ENCODE measurements at places on chromosomes 5 and 9.
A peak's percentile ranks its signal among the peaks of the same experiment; 100 is the strongest.

- no peak for DNase-seq
Observed at GRCh38 chr5:59873113-59873512, 20.4 kb downstream of the PDE4D start.

DNA sequence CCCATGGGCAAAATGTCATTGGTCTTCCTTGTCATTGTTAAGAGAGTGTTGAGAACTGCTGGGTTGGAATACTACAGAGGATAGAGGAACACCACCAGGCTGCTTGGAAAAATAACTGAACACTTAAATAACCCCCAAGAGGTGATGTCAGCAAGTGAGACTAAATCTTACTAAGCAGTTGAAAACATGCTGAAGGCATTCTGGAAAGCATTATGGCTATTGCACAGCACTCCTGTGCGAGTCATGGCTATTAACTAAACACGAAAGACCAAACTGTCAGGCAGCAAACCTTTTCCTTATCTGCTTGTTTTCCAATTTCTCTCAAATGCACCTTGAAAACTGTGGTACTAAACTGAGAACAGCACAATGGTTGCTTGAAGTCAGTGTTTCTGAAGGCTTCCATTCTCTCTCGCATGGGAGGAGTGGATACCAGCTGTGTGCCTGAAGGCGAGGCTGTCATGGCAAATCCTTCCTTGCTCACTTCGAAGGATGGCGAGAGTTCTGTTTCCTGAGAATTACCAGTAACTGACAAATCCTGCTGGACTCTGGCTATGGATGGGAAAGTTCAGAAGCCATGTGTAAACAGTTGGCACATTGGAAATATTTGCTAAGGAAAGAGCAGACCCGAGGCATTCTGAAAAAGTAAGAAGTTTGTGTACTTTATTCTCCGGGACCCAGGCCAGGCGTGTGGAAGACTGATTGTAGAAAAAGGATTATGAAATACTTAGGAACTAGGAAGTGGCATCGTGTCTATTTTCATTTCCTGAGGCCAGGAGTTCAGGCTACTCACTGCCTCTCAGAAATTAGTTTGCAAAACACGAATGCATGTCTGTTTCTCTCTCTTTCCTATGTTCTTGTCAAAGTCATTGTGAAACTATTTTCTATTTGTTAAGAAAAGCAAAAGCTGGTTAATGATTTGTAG lies 182.1 kb downstream of the DMRT2 start:
- DNase-seq, result no peak

GRCh38 chr9:116497095-116497890 lies 189.8 kb upstream of the TRIM32 start:
- DNase-seq, result no peak

GRCh38 chr5:54616031-54616430 lies 98.5 kb downstream of the SNX18 start:
- DNase-seq, result peak; percentile 45

GRCh38 chr5:135441350-135441831 lies 5.8 kb downstream of the DCANP1 start:
- no peak for DNase-seq

DNA sequence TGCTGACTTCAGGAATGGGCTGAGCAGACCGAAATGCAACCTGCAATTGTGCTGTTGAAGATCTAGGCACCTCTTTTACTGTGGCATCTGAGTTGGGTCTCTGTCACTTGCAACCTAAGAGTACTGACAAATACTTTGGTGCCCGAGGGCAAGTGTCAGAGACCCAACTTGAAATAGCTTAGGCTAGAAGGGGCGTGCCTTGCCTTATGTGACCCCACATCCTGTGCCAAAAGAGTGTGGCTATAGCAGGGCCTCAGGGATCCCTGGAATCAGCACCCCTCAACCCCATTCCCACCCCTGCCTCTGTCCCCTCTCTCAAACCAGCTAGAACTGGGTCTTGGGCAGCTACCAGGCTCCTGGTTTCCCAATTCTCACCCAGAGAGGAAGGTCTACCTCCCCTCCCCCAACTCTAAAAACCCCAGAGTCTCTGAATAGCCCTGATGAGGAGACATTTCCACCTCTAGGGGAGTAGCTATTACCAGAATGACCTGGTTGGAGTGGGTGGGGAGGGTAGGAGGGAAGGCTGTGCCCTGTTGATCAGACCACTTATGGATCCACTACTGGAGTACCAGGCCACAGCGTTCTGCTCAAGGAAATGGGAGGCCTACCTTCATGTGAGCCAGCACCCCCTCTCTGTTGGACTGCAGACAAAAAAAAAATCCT lies 17.5 kb downstream of the RAI14 start:
- DNase-seq, result no peak

- no peak for DNase-seq
Observed at GRCh38 chr9:19117039-19117716, 10.1 kb downstream of the PLIN2 start.

DNA sequence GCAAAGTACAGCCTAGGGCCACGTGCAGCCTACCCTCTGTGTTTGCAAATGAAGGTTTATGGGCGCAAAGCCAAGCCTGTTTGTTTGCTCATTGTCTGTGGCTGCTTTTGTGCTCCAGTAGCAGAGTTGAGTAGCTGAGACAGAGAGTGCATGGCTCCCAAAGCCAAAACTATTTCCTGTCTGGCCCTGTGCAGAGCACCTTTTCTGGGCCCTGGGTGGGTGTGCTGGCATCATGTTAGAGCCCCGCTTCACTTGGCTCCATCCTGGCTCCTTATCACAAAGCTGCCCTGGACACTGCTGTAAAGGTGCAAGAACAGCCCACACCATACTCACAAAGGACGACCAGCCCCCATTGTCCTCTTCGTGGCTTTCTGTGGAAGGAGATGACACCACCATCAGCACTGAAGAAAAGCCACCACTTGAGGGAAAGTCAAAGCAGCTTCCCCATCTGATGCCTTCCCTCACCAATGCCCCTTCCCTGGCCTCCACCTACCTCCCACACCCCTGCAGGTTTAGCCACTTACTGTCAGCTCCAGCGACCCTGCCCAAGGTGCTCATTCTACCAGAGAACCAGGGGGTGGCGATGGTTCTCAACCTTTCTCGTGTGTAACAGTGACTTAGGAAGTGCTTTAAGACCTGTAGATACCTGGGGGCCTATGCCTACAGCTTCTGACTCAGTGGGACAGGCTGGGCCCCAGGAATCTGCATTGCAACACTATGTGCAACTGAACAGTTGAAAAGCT lies 23.4 kb downstream of the LCP2 start:
- DNase-seq, result no peak

DNA sequence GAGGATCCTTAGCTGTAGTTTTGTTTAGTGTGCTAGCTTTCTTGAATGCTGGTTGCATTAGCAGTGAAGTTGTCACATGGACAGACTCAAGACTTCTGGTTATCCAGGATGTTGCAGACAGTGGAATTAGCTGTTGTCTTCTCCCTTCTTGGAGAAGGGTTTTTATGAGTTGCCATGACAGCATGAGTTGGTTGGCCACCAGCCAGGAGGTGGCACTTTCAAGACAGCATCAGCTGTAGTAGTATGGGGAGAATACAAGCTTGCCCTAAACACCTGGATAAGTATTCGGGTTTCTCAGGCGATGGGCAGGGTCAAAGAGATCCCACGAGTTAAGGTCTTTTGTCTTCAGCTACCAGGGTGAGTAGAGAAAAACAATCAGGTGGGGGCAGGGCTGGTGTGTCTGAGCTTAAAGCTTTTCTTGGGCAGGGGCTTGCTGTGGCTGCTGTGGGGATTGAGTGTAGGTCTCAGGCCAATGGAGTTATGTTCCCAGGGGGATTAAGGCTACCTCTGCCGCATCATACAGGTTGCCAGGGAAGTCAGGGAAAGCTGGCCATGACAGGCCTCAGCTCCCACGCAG lies 7.7 kb upstream of the C5orf47 start:
- DNase-seq, result no peak

- DNase-seq, result no peak
Observed at GRCh38 chr5:160679567-160680309, 172.3 kb downstream of the ATP10B start.

- peak; percentile 38 for DNase-seq
Observed at GRCh38 chr5:140084541-140084940, 29.4 kb upstream of the PURA start.

DNA sequence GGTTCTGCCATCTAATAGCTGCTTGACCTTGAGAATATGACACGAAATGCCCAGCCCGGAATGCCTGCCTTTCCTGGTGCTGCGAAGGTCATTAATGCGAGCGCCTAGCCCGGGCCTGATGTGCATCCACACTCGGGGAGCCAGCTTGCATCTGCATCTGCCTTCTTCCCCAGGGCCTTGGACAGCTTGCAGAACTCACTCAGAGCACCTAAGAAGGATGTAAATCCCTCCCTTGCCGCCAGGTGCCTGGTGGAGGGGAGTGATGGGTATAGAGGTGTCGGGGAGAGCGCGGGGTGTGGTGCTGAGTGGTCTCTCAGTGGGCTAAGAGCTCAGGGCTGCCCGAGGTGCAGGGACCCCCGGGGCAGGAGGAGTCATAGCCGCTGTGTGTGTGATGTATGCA lies 127.2 kb downstream of the MRPL36 start:
- DNase-seq, result no peak

- no peak for DNase-seq
Observed at GRCh38 chr5:107268241-107268640, 402.5 kb downstream of the EFNA5 start.

- no peak for DNase-seq
Observed at GRCh38 chr5:96649251-96649662, 12.9 kb upstream of the CAST start.

- DNase-seq, result no peak
Observed at GRCh38 chr9:9054354-9054992, 1254.9 kb upstream of the DMAC1 start.

DNA sequence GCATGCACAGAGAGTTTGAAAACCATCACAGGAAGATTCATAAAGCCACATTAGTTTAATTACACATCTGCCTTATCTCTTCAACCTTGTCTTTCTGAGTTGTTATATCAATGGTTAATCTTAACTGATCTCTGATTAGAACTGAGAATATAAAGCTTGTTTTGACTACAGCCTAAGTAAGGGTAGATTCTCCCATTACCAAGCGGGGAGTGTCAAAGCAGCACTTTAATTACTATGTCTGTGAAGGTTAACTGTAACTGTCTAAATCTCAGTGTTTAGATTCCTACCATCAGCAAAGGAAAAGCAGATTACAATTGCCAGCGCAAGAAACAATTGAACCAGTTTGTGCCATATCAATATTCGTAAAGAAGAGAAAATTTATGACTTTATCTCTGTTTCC lies 348.7 kb downstream of the CDH12 start:
- no peak for DNase-seq

DNA sequence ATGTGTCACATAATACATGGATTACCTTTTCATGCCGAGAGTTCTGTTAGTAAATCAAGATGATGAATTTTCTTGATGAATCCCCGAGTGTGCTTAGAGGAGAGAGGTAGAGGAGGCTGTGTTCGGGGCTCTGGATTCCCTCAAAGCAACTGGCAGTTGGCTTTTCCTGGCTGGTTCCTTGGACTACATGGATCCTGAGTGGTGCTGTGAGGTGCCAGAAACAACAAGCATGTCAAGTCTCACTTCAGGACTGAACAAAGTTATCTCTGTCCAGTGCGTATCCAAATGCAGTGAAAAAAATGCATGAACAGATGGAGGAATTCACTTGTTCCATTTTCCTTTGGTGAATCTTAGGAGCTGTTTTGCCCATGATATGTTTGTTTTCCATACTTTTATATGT lies 231.7 kb downstream of the FBXL7 start:
- DNase-seq, result no peak

DNA sequence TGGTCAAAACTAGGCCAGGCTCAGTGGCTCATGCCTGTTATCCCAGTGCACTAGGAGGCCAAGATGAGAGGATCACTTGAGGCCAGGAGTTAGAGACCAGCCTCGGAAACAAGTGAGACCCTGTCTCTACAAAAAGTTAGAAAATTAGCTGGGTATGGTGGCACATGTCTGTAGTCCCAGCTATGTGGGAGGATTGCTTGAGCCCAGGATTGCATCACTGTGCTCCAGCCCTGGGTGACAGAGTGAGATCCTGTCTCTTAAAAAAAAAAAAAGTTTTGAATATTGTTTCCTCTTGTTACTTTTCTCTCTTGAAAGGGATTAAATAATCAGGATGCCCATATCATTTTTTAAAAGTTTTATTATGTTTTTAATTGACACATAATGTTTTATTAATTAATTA lies 7.6 kb downstream of the ARHGEF37 start:
- DNase-seq, result no peak

GRCh38 chr5:36442796-36443195 lies 141.1 kb upstream of the RANBP3L start:
- no peak for DNase-seq

- DNase-seq, result no peak
Observed at GRCh38 chr5:6743161-6743560, 29.9 kb downstream of the TENT4A start.

- no peak for DNase-seq
Observed at GRCh38 chr9:20914556-20914955, 116.9 kb downstream of the HACD4 start.

GRCh38 chr9:32706004-32706724 lies 70.7 kb upstream of the TAF1L start:
- no peak for DNase-seq

- no peak for DNase-seq
Observed at GRCh38 chr5:72882989-72883388, 66.5 kb downstream of the TNPO1 start.

- DNase-seq, result no peak
Observed at GRCh38 chr5:175148636-175149172, 295.3 kb downstream of the DRD1 start.

DNA sequence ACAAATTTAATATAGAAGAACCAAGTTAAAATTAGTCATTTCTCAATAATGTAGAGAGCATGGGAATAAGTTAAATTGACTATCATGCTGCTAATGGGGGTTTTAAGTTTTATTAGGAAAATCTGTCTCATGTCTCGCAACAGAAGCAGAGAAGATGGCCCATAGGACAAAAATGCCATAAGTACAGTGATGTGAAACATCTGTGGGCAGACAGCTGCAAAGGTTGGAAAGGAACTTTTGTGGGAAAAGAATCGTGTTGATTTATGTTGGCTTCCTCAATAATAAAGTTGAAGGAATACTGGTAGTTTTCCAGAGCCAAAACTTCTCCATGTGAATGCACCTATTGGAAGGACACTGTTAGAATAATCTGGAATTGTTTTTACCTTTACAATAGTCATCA lies 44.8 kb downstream of the VCAN start:
- DNase-seq, result no peak

- no peak for DNase-seq
Observed at GRCh38 chr5:403995-404394, 39.0 kb upstream of the EXOC3 start.

DNA sequence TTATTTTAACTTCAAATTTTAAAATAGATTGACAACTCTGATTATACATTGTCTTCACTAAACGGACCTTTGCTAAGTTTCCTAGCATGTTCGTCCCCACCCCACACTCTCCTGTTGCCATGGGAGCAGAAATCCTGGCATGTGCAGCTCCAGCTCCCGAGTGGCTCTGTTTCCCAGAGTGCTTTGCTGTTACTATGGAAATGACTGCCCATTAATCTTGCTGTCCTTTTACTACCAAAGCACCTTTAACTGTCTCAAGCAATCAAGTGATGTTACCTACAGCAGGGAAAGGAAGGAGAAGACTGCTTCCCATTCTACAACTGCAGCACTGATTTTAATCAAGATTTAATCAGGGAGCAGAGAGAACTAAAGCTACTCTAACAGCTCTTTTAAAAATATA lies 212.0 kb upstream of the KIF2A start:
- DNase-seq, result peak; percentile 53

All from head of caudate nucleus (tissue), 42 donors.